ENCODE measurements at places on chromosomes 3 and 15. TPM values are rescaled to one million over a fixed set of nuclear protein-coding genes. Genes with fewer than 3 reads are reported as not detected.
A peak's percentile ranks its signal among the peaks of the same experiment; 100 is the strongest.

DNA sequence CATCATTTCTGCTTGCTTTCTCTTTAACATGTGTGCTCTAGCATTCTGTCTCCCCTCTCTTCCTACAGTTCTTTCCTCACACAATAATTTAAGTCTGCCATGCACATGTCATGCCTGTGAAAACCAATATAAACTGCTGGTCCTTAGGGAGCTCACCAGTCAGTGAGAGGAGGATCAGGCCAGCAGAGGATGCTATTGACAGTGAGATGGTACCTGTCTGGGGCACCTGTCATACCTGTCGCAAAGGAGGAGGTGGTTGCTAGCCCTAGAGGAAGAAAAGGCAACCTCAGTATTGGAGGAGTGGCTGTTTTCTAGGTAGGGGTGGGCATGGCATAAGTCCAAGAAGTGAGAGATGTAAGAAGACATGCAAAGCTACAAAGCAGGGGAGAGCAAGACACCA is 194.6 kb downstream of the GABRG3 start:
- H3K36me3 ChIP-seq, result no peaks in the 10 kb centered on the region
- H3K4me1 ChIP-seq, result no peaks in the 10 kb centered on the region
- no peaks in the 10 kb centered on the region for H3K27me3 ChIP-seq

GRCh38 chr3:24523215-24523614 is 28.6 kb upstream of the THRB start:
- H3K36me3 ChIP-seq, result no peaks in the 10 kb centered on the region
- DNase-seq, result no peak
- H3K4me3 ChIP-seq, result no peak overlapping the region
- H3K4me1 ChIP-seq, result peaks cover 9% of the 10 kb centered on the region
- H3K27ac ChIP-seq, result no peak overlapping the region
- no peaks in the 10 kb centered on the region for H3K27me3 ChIP-seq

DNA sequence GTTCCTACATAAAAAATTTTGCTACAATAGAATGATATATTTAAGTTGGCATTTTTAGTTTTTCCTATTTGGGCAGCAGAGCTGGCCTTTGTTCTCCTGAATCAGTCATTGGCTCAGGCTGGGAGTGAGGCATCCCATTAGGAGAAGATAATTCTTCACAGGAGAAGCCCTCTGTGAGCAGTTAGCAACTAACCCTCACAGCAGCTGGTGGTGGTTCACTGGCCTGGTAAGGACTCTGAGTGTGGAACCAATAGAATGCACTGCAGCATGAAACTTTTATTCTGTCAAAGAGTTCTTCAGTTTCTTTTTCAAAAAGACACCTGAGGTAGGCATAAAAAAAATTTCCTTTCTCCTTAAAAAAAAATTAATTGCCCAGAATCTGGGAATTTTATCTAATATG is 562.6 kb downstream of the ZNF385D start:
- no peak overlapping the region for H3K27ac ChIP-seq
- no peaks in the 10 kb centered on the region for H3K4me1 ChIP-seq
- no peak for DNase-seq
- no peaks in the 10 kb centered on the region for H3K36me3 ChIP-seq

GRCh38 chr15:31329640-31330010 is 3.0 kb downstream of the KLF13 start:
- peak overlapping the region; percentile 100 for H3K27ac ChIP-seq
- H3K4me3 ChIP-seq, result peak overlapping the region; percentile 83
- no peaks in the 10 kb centered on the region for H3K27me3 ChIP-seq
- no peaks in the 10 kb centered on the region for H3K36me3 ChIP-seq
- peaks cover 71% of the 10 kb centered on the region for H3K4me1 ChIP-seq
- no peak for DNase-seq

DNA sequence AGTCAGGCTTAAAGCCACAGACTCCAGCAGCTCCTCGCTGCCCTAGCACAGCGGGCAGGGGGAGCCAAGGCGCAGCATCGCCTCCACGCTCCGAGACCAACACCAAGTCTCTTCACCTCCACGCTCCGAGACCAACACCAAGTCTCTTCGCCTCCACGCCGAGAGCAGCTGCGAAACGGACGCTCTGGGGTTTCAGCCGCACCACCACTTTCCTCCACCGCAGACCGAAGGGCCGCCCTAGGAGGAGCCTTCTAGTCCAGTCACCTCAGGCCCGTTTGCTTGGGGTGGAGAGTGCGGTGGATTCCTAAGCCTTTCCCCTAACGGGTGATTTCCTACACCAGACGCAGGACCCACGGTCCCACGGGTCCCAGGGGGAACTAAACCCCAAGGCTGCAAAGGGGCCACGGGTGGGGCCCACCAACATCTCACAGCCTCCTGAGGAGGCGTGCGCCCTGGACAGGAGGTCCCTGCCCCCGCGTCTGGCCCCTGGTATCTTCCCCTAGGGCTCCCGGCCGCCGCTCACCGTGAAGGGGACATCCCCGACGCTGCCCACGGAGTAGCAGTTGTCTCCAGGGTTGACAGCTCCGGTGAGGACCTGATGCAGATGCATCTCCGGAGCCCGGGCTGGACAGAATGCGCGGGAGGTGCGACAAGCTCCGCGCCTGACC is 501 bp downstream of the DMXL2 start:
- H3K36me3 ChIP-seq, result no peaks in the 10 kb centered on the region
- peak overlapping the region; percentile 70 for H3K4me3 ChIP-seq
- peak; percentile 92 for DNase-seq
- H3K27ac ChIP-seq, result peak overlapping the region; percentile 87

- H3K36me3 ChIP-seq, result no peaks in the 10 kb centered on the region
- DNase-seq, result no peak
- H3K27me3 ChIP-seq, result no peaks in the 10 kb centered on the region
Measured at GRCh38 chr3:30266524-30266923, 339.9 kb upstream of the TGFBR2 start.

DNA sequence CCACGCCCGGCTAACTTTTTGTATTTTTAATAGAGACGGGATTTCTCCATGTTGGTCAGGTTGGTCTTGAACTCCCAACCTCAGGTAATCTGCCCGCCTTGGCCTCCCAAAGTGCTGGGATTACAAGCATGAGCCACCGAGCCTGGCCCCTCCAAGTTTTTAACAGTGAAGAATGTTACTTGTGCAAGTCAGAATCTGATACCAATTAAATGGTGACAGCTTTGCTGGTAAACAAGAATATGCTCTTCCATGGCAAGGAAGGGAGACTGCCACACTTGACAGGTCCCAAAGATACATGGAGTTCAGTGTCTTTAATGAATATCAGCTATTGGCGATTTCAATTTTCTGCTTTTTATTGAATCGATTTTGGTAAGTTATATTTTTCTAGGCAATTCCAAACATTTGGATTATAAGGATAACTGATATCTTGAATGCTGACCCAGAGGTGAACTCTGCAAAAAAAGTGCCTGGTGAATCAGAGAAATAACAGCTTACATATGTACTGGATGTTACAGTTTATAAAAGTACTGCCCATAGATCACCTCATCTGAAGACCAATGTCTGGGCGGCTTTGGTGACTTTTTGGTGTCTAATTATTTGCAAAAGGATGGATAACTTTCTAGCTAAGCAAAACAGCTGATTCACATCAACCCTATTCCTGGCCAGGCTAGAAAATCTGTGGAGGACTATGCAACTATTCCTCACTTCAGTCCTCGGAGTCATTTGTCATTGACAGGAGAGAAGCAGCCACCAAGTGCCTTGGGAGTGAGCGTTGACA is 1.2 kb downstream of the PARP16 start:
- DNase-seq, result no peak
- peak overlapping the region; percentile 65 for H3K4me3 ChIP-seq
- H3K27ac ChIP-seq, result peak overlapping the region; percentile 84

- DNase-seq, result no peak
- peaks cover 56% of the 10 kb centered on the region for H3K4me1 ChIP-seq
- H3K36me3 ChIP-seq, result peaks cover 30% of the 10 kb centered on the region
- peak overlapping the region; percentile 22 for H3K27ac ChIP-seq
Measured at GRCh38 chr15:78044407-78045155, 32.9 kb downstream of the TBC1D2B start.

- H3K4me3 ChIP-seq, result no peak overlapping the region
- no peaks in the 10 kb centered on the region for H3K36me3 ChIP-seq
- no peak overlapping the region for H3K27ac ChIP-seq
- no peaks in the 10 kb centered on the region for H3K4me1 ChIP-seq
- H3K27me3 ChIP-seq, result no peaks in the 10 kb centered on the region
Measured at GRCh38 chr15:98174841-98175240, 214.3 kb downstream of the ARRDC4 start.

- no peaks in the 10 kb centered on the region for H3K36me3 ChIP-seq
- H3K4me3 ChIP-seq, result no peak overlapping the region
- H3K27me3 ChIP-seq, result no peaks in the 10 kb centered on the region
Measured at GRCh38 chr3:69665026-69665737, 74.1 kb upstream of the MITF start.

DNA sequence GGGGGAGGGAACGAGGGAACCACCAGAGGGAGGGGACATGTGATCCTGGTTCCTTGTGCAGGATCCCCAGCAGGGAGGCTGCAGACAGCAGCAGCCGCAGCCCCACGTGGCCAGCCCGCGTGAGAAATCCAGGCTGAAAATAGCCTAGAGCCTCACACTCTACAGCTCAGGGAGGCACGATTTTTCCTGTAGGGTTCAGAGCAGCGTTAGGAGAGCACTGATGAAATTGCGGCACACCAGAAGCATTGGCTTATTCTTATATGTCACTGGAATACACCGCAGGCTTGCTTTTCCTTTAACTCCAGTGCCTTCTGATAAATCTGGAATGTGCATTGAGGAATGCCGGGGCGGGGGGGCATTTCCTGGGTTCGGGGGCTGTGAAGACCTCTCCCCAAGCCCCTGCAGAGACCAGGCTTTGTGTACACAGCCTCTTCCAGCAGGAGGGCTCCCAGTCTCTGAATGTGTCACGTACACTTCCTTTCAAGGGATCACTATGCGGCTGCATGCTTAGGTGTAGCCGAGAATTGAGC is 193.0 kb downstream of the ATP10A start:
- peak overlapping the region; percentile 85 for H3K27ac ChIP-seq
- no peaks in the 10 kb centered on the region for H3K36me3 ChIP-seq
- peak overlapping the region; percentile 27 for H3K4me3 ChIP-seq
- no peak for DNase-seq
- H3K4me1 ChIP-seq, result peaks cover 67% of the 10 kb centered on the region

- H3K4me3 ChIP-seq, result no peak overlapping the region
- H3K4me1 ChIP-seq, result no peaks in the 10 kb centered on the region
- no peaks in the 10 kb centered on the region for H3K27me3 ChIP-seq
- H3K36me3 ChIP-seq, result no peaks in the 10 kb centered on the region
Measured at GRCh38 chr3:98259-98654, 98.3 kb upstream of the CHL1 start.

- H3K36me3 ChIP-seq, result peaks cover 17% of the 10 kb centered on the region
- DNase-seq, result no peak
- H3K4me3 ChIP-seq, result no peak overlapping the region
- no peaks in the 10 kb centered on the region for H3K4me1 ChIP-seq
- no peaks in the 10 kb centered on the region for H3K27me3 ChIP-seq
- H3K27ac ChIP-seq, result no peak overlapping the region
Measured at GRCh38 chr3:71486831-71487230, 96.7 kb downstream of the FOXP1 start.

DNA sequence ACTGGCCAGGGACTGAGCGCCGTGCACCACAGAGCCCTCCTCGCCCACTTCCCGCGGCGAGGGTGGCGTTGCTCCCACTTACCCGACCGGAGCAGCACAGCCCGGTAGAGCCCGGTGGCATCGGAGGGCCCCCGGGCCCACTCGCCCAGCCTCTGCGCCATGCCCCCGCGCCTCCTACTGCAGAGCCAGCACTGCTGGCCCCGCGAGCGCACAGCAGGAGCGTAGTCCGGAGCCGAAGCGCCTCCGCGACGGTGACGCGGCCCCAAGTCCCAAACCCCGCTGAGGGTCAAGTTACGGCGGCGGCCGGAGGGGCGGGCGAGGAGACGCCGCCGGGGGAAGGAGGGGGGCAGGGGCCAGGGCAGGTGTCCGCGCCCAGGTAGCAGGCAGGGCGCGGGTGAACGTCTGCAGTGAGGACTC is 9.6 kb upstream of the FAM107A start:
- no peaks in the 10 kb centered on the region for H3K36me3 ChIP-seq
- H3K27ac ChIP-seq, result no peak overlapping the region
- DNase-seq, result no peak
- peaks cover 36% of the 10 kb centered on the region for H3K4me1 ChIP-seq
- H3K27me3 ChIP-seq, result no peaks in the 10 kb centered on the region
- peak overlapping the region; percentile 56 for H3K4me3 ChIP-seq

- peaks cover 6% of the 10 kb centered on the region for H3K4me1 ChIP-seq
- H3K4me3 ChIP-seq, result no peak overlapping the region
- H3K36me3 ChIP-seq, result no peaks in the 10 kb centered on the region
- no peak for DNase-seq
Measured at GRCh38 chr3:170903123-170903522, 5.3 kb downstream of the EIF5A2 start.

- no peaks in the 10 kb centered on the region for H3K36me3 ChIP-seq
- H3K27ac ChIP-seq, result no peak overlapping the region
- H3K4me1 ChIP-seq, result no peaks in the 10 kb centered on the region
- DNase-seq, result no peak
Measured at GRCh38 chr3:150020527-150020926, 49.8 kb upstream of the PFN2 start.

DNA sequence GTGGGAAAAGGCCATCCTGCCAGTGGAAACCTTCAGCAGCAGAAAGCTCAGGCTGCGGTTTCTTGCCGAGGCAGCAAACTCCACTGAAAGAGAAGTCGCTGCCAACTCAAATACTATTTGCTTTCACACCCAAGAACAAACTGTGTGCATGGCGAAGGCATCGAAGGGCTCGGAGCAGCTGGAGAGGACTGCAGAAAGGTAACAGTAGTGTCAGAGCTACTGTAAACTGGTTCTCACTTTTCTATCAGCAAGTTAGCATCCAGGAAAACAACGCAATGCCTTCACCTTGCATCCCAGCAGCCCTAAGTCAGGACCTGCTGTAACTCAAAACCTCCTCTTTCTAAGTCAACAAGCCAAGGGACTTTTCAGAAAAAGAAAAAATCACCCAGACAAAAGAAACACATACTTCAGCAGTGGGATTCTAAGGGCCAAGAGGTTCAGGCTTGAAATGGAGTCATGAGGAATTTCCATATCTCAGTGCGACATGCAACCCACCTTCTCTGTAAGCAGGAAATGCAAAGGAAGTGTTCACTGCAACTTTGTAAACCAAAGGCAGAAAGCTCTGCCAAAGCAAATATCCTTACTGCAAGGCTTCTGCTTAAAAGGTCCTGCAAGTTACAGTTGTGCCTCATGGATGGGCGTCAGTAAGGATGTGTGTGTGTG is 193.5 kb downstream of the FOXP1 start:
- peaks cover 22% of the 10 kb centered on the region for H3K4me1 ChIP-seq
- H3K27me3 ChIP-seq, result no peaks in the 10 kb centered on the region
- H3K27ac ChIP-seq, result peak overlapping the region; percentile 29
- H3K36me3 ChIP-seq, result no peaks in the 10 kb centered on the region
- DNase-seq, result no peak

- peaks cover 35% of the 10 kb centered on the region for H3K4me1 ChIP-seq
- no peaks in the 10 kb centered on the region for H3K36me3 ChIP-seq
- H3K27ac ChIP-seq, result no peak overlapping the region
- H3K27me3 ChIP-seq, result no peaks in the 10 kb centered on the region
Measured at GRCh38 chr3:25293736-25294135, 134.3 kb upstream of the RARB start.

Gene ACP3
- 0.58 TPM for total RNA-seq

Gene CNOT10
- 10.8 TPM for total RNA-seq

Gene LRTM1
- total RNA-seq, result not detected

Gene PIGZ
- 12.9 TPM for total RNA-seq

Gene ZNF592
- 22.3 TPM for total RNA-seq

Gene KIF7
- total RNA-seq, result 23.6 TPM

All from esophagus muscularis mucosa (tissue), 4 donors.